Germinal center (tissue), 1 donor: ENCODE measurements at places on chromosomes 12 and 14.

- no peak for DNase-seq
These were observed 332.0 kb downstream of the CACNA1C start for GRCh38 chr12:2384533-2385351.

DNA sequence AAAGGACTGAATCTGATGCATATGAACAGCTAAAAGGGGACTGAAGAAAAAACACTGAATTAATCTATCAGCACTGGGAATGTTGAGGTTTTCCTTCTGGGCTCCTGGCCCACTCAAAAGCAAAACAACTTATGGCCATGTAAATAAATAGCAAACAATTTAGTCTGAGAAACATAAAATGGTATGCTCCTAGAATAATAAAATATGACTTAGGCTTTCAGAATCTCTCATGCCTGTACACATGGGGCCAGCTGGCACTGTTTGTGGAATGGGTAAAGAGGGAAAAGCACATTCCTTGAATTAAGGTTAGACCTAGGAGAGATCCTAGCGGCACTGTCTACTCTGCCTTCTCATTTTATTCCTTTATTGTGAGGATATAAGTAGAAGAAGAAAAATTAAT is 6.2 kb downstream of the KLHDC2 start:
- DNase-seq: no peak

- no peak for DNase-seq
These were observed 48.6 kb upstream of the BCAT1 start for GRCh38 chr12:24997496-24997895.

DNA sequence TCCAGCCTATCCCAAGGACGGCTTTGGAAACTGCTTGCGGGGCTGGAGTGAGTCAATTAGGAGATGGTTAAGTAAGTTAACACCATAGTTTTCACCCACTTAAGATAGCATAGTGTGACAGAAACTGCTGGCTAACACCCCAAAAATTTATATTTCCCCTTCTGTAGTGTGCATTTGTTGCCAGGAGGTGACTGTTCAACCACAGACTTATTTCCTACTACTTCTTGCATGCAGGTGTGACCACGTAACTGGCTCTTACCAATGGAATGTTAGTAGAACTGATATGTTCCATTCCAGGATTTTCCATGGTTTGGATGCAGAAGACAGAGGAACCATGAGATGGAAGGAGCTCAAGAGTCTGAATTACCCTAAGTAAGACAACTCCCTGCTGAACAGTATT is 52.9 kb upstream of the SLC35F4 start:
- DNase-seq: no peak

DNA sequence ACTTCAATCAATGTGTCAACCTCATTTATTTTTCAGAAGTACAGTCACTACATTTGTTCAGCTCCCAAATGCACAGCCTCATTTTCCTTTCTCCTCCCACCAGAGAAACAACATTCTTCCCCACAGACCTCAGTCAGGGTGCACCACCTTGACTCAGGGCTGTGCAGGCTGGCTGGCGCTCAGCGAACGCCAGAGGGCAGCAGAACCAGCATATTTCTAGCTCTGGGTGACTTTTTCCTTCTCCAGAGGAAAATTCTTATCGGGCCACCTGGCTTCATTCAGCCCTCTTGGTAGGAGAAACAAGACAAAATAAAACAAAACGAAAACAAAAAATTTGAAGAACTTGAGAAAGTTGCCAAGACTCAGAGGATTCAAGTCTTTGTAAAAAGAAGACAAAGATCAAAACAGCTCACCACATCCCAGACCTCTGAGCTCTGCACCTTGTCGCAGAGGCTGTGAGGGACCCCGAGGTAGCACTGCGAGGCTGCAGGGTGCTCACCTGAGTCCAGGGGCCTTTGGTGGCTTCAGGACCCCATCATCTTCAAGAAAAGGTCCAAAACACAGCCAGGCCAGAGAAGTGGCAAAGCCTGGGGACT is 33.7 kb downstream of the PAH start:
- DNase-seq: peak; percentile 36

- peak; percentile 58 for DNase-seq
These were observed 16.4 kb downstream of the ACVRL1 start for GRCh38 chr12:51923506-51924365.

- no peak for DNase-seq
These were observed 717 bp downstream of the VASH1 start for GRCh38 chr14:76761960-76762410.

DNA sequence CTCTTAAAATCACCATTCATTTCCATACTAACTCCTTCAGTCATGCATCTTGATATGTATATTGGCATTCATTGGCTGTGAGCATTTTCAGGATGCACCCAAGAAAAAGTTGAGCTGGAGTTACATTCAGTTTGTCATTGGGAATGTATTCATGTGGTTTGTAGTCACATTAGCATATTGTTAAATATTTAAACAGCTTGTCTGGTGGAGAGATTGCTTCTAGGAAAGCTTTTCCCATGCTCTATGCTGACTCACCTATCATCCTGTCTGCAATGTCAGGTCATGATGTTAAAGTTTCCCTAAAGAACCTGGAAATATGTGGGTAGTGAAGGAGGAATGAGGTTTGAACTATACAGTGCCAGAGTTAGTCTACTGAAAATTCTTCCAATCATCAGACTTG is 583.6 kb downstream of the GALC start:
- DNase-seq: no peak

DNA sequence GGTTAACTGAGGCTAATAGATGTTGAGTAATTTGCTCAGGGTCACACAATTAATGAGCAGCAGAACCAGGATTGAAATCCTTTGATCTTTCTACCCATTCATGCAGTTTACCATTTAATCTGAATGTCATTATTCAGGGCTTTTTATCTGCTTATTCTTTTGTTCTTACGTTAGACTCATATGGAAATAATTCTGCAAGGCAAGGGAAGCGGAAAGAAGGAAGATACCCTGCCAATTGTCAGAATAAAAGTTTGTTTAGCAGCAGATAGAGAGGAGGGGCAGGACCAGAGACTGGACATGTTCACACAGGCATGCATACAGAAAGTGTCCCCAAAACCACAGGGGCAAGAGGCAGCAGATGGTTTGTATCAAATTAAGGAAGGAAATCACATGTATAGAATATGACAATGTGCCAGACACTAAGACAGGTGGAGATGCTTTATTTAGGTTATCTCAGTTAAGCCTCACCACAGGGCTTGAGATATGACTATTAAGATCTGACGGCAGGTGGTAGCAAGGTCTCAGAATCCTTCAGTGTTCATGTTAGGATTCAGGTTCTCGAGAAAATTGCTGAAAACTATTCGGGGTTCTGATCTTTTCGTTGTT is 29.8 kb downstream of the BRMS1L start:
- peak; percentile 45 for DNase-seq

DNA sequence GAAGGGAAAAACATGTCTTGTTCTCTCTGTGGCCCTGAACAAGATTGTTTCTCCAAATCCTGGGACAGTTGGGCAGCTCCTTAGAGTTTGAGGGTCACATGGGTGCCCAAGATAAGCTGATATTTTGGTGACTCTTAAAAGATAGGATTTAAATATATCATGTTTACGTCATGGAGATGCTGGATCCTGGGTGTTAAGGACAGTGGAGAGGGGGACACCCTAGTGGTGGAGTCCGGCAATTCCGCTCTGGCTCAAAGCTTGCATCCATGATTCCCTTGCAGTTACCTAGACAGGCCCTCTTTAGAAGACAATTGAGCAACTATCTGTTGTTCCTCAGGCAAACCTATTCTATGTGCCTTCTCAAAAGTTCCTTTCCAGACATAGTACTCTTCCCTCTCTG is 101.8 kb downstream of the CMKLR1 start:
- DNase-seq: no peak

DNA sequence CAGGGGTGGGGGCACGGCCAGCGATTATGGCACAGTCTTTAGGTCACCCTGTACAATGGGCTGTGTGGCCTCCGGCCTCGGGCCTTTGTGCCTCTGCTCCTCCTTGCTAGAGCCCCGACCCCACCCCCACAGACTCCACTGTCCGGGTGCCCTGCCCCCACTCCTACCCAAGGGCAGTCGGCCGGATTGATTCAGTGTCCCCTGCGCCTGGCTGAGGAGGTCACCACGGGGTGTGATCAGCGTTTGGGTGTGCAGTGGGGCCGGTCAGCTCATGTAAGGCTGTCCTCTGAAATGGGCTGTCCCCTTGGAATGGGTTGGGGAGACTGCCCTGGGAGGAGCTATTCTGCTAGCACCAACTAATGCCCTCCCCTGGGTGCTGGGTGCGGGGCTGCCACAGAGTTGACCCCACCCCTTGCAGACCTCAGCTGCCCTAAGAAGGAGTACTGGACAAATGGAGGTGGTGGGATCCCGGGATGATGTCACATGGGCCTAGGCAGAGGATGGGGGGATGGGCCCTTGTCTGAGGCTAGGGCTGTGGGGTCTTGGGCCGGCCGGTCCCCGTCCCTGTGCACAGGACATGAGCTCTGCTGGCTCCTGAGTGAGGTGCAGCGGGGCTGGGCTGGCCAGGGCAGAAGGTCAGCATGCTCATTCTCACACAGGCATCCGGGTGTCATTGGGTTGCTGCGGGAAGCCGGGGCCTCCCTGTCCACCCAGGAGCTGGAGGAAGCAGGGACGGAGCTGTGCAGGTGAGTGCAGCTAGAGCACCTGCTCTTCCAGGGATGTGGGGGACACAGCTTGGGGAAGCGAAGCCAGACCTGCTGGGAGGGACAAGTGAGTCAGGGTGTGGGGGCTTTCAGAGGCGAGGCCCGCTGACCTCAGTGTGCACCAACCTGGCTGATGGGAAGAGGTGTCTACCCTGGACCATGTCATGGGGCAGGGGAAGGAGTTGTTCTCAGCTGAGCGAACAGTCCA is 23.4 kb downstream of the ASPG start:
- no peak for DNase-seq

GRCh38 chr14:52356025-52356424 is 41.9 kb downstream of the PTGER2 start:
- no peak for DNase-seq

- no peak for DNase-seq
These were observed 32.1 kb downstream of the TECPR2 start for GRCh38 chr14:102394717-102395375.

- DNase-seq: peak; percentile 37
These were observed 56.5 kb downstream of the HCAR2 start for GRCh38 chr12:122646517-122647217.

DNA sequence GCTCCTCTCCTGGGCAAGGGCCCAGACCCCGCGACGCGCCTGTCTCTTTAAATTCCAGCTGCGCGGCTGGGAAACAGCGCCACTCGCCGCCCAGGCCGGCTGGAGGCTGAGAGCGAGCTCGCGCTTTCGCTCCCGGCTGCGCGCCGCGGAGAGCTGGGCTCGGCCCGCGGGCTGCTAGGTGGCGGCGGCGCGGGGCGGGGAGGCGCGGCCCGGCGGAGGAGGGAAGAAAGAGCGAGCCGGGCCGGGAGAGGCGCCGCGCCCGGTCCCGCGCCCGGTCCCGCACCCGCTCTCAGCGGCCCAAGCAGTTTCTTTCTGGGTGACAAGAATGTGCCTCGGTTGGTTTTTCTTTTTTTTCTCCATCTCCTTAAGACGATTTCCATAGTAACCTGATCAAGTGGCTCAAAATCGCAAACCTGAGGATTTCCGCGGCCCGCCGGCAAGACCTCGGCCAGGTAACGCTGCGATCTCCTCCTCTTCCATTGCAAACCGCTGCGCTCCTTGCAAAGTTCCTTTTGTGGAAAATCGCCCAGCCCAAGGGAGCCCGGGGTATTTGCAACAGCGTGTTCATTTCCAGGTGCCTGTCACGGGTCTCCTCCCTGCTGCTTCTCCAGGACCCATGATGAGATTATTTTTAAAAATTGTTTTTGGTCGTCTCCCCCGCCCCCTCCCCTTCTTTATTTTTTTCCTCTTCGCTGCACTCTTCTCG is 259.5 kb upstream of the E2F7 start:
- DNase-seq: peak; percentile 52

- DNase-seq: no peak
These were observed 151.5 kb upstream of the PRICKLE1 start for GRCh38 chr12:42741091-42741490.
